ENCODE measurements at places on chromosomes 6 and 20.

DNA sequence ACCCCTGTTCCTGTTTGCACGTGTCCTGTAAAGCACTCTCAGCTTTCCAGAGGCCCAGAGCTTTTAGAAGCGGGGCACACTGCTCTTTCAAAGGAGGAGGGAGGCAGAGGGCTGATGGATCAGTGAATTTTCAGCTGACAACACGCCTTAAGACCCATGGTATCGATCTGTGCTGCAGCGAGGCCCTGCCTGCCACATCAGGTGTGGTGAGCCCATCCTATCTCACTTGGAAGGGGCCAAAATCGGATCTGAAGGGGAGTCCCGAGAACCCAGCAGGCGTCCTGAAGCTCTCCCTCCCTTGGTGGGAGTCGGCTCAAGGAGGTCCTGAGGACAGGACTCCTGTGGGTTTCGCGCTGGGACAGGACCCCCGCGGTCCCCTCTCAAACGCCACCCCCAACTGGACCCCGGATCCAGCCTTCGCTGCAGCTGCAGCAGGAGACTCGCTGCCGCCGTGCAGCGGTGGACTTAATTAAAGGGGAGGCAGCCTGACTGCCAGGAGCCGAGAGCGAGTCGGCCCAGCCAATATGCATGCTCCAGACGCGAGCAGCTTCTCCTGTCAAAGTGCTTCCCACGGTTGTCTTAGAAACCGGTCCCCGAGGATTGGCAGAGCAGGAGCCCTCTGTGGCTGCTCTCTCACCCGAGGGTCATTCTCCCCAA lies 580.0 kb upstream of the ZNF337 start:
- DNase-seq = no peak

DNA sequence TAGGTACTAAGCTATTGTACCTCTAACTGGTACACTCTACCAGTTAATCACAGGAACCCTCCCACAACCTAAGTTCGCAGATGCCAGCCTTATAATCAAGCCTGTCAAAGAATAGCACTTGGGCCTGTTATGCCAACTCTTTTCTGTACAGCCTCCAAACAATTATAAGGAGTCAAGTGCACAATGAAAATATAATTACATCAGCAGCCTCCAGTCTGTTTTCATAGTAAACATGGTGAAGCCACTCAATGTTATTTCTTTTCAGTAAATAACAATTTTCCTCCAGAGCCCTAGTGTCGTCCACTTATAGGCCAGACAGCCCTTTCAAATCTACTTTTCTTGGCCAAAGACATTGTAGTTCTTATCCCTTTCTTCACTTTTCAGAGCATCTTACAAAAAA lies 82.7 kb upstream of the CARMIL1 start:
- DNase-seq = no peak

DNA sequence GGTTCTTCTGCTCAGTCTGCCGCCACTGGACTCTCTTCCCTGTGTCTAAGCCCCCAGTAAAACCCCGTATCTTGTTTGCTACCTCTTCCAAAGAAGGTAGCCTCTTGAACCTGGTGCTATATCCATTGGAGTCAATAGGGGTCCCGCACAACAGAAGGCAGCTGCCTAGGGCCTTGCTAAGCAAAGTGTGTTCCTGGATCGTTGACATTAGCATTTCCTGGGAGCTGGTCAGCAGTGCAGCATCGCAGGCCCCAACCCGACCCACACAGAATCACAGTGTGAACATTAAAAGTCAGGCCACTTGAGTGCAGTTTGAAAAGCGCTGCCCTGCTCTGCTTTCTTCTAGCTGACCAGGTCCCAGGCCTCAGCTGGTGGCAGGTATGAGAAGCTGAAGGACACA lies 2.9 kb downstream of the ADA start:
- DNase-seq = no peak

- DNase-seq = no peak
Observed at GRCh38 chr20:13610184-13610583, 28.5 kb downstream of the TASP1 start.

DNA sequence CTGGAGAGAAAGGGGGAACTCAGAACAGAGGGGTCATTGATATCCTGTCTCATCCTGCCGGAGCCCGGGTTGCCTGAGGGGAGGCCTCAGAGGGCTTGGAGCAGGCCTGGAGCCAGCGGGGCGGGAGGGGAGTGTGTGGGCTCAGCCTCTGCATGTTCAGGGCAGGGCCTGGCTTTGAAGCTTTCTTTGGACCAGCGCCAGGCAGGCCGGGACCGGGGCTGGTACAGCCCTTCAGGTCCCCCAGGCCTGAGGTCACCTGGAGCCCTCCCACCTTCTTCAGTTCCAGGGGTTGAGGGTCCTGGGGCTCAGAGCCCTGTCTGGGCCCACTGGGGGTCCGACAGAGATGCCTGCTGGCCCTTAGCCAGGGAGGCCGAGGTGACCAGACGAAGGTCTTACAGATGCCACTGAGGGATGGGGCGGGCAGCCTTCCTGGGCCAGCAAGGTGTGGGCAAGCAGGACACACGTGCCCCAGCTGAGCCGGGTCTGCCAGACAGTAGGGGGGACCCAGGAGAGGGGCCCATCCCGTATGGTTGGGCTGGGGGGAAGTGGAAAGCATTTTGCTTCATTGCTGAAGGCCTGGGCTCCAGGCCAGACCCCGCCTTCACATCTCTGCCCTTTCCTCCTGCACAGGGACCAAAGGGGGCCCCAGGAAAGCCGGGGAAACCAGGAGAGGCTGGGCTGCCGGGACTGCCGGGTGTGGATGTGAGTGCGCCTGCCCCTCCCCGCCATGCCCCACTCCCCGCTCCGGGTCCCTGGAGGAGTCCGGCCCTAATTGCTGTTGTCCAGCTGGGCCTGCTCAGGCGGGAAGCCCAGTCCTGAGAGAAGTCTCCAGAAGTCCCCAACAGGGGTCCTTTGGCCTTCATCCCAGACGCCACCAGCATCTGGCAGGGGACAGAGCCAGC lies 2.0 kb downstream of the COL9A3 start:
- DNase-seq = no peak

- no peak for DNase-seq
Observed at GRCh38 chr6:49806145-49806544, 19.1 kb upstream of the PGK2 start.

GRCh38 chr6:156167016-156167624 lies 610.1 kb upstream of the ARID1B start:
- no peak for DNase-seq

DNA sequence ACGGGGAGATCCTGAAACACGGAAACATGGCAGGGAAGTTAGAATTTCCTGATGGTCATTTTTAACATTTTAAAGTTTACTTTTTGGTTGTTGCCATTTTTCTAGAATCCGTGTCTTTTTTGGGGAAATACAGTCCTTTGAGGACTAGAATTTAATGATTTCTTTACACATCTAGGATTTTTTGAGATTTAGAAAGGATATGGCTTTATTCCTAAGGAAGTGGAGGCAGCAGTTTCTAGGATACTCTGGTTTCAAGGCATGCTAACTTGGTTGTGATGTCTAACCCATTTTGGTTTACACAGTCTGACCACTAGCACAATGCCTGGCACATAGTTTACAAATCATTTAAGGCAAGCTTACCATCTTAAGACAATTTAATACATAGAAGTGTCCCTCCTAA lies 1.1 kb upstream of the ZBTB2 start:
- DNase-seq = no peak

Data from stimulated activated CD4-positive, alpha-beta T cell treated with anti-CD3 and anti-CD28 coated beads, Interleukin-1b, Interleukin-23, amount 100 ng/mL, for 24 hours (primary cell).